ENCODE measurements at places on chromosomes 7 and 10.

GRCh38 chr10:78982726-78983125, 86.0 kb upstream of the ZMIZ1 start:
- DNase-seq = no peak

- peak; percentile 74 for DNase-seq
These were observed 8.7 kb downstream of the NCAPG2 start for GRCh38 chr7:158695726-158696452.

DNA sequence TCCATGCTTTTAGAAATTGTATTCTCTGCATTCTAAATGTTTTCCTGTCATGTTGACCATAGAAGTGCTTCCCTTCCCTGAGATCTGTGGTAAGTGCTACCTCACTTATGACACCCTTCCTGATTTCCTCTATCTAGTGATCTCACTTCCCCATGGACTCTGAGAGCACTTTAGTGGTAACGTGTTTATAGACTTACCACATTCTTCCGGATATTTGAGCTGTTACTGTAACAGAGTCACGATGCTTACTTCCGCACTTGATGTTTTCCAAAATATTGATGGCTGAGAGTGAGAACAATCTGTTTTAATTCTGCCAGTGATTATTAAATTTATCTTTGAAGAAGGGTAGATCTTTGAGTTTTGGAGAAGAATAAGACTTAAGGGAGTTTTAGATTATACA, 60.1 kb upstream of the NAMPT start:
- DNase-seq = peak; percentile 30

- no peak for DNase-seq
These were observed 122.5 kb downstream of the KIAA1217 start for GRCh38 chr10:24331457-24331856.

DNA sequence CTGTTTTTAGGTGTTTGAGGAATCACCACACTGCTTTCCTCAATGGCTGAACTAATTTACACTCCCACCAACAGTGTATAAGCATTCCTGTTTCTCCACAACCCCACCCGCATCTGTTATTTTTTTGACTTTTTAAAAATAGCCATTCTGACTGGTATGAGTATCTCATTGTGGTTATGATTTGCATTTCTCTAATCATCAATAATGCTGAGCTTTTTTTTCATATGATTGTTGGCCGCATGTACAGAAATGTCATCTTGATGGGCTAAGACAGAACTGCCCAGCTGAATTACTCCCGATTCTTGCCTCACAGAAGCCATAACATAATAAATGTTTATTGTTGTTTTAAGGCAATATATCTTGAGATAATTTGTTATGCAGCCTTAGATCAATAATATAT, 93.1 kb upstream of the DKK1 start:
- DNase-seq = no peak

DNA sequence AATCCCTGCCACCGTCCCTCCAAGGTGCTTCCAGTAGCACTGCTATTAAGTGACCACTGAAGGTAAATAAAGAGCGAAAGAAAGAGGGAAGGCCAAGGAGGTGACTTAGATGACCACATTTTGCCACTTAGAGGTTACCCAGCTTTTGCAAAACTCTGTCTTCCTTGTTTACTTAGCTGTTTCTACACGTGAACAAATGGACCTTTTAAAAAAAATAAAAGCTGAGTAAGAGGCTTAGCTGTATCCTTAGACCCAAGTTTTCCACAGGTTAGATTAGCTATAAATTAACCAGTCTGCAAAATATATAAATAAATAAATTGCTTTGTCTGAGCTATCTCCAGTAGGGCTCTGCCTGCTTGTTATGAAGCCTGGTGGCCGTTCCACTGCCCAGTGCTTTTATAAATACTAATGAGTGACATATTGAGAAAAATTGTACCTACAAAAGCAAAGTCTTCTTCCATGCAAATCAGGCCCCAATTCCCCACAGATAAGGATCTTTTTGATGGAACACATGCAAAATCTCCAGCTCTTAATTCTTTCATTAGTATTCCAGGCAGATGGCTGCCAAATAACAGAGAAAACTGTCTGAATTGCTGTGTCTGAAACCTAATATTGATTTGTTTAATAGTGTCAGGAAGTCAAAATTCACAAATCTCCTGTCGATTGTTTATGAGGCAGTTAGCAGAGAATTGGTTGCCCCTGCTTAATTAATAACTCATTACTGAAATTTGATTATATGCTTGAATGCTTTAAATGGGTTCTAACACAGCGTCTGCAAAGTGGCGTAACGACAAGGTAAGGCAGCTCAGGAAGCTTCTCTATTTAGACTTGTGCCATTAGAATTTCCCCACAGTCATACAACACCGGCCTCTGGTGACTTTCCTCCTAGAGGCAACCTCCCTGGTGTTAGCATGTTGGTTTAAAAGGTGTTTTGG, 176.7 kb downstream of the EMX2 start:
- DNase-seq = no peak

- DNase-seq = no peak
These were observed 23.3 kb downstream of the UBTD1 start for GRCh38 chr10:97522071-97522470.

GRCh38 chr7:22430457-22430856, 69.5 kb downstream of the STEAP1B start:
- DNase-seq = no peak

DNA sequence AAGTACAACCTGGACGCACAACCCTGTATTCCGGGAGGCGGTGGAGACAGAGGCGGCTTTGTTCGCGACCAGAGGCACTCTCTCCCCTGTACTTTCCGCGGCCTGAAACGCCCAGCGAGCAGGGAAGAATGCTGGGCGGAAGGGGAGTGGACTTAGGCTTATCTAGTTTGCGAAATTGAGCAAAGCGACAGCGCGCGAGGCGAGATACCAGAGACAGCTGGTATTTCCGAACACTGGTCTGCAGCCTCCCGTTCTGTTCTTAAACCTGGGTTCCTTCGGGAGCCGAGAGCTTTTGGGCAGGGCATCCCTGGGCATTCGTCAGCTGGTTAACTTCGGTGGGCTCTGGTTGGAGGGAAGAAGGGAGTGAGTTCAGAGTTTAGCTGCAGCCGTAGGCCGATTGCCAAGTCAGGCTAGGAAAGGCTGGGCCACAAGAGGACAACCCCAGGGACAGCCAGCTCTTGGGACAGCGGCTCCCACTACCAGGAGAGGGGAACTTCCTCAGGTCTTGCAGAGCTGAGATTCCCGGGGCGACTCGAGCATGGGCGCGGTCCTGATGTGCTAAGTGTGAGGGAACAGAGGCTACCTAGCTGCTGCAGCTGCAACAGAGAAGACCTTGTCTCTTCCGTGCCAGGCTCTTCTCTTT, 3.9 kb downstream of the HMX3 start:
- DNase-seq = no peak

DNA sequence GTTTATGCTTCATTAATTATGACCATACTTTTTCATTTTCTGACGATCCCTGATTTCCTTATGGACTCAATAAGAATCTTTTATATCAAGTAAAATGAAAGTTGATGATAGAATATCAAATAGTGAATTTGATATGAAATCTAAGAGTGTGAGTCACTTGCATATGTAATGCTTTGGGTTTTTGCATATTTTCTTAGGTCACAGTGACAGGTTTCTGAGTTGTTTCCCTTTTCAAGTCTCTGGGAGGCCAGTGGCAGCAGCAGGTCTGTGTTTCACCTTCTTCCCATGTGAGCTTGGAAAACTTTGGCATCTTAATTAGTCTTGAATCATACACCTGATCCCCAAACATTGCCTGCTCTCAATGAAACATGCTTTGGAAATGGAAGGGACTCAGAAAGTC, 34.7 kb upstream of the GJD4 start:
- DNase-seq = no peak

- no peak for DNase-seq
These were observed 2.7 kb upstream of the PRXL2A start for GRCh38 chr10:80405626-80406025.

GRCh38 chr10:132691711-132692153, 94.2 kb downstream of the NKX6-2 start:
- DNase-seq = no peak

DNA sequence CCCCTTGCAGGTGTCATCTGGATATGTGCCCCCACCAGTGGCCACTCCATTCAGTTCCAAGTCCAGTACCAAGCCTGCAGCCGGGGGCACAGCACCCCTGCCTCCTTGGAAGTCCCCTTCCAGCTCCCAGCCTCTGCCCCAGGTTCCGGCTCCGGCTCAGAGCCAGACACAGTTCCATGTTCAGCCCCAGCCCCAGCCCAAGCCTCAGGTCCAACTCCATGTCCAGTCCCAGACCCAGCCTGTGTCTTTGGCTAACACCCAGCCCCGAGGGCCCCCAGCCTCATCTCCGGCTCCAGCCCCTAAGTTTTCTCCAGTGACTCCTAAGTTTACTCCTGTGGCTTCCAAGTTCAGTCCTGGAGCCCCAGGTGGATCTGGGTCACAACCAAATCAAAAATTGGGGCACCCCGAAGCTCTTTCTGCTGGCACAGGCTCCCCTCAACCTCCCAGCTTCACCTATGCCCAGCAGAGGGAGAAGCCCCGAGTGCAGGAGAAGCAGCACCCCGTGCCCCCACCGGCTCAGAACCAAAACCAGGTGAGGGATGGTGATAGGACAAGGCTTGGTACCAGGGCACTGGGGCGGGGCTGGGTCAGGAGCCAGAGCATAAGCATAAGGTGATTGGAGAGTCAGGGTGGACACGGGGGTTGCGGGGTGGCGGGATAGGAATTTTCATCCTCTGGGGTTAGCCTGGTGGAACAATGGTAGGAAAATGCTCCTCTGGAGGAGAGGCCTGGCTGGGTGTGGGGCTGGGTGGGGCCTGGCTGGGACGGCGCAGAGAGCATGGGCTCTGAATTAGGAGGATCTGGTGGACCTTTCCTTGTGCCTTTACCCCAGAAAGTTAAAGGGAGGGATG, 1.9 kb downstream of the ZYX start:
- no peak for DNase-seq

- no peak for DNase-seq
These were observed 25.8 kb upstream of the PIP4K2A start for GRCh38 chr10:22740180-22740579.

- no peak for DNase-seq
These were observed 9.8 kb upstream of the DLX6 start for GRCh38 chr7:96995406-96996110.

- no peak for DNase-seq
These were observed 234.0 kb downstream of the BICC1 start for GRCh38 chr10:58746474-58747185.

GRCh38 chr7:69232445-69233376, 365.6 kb upstream of the AUTS2 start:
- no peak for DNase-seq

- no peak for DNase-seq
These were observed 32.0 kb upstream of the MYO3A start for GRCh38 chr10:25902002-25902401.

DNA sequence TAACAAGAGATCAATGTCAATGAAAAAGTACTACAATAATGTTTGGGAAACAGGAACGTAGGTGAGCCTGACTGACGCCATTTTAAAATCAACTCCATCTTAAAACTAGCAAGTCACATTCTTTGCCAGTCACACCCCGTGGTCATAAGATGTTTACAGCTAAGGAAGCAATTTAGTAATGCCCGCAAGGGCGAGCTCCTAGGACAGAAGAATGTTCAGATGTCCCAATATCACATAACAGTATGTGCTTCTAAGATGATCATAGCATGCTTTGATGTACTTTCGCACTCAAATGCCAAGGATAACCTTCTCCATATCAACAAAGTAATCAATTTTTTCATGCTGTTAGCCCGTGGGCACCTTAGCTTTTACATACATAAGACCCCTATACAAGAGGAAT, 113.8 kb upstream of the EGFR start:
- DNase-seq = no peak

GRCh38 chr10:34473174-34474008, 341.7 kb downstream of the PARD3 start:
- no peak for DNase-seq

GRCh38 chr10:70302292-70302691, 18.5 kb upstream of the NPFFR1 start:
- peak; percentile 11 for DNase-seq

DNA sequence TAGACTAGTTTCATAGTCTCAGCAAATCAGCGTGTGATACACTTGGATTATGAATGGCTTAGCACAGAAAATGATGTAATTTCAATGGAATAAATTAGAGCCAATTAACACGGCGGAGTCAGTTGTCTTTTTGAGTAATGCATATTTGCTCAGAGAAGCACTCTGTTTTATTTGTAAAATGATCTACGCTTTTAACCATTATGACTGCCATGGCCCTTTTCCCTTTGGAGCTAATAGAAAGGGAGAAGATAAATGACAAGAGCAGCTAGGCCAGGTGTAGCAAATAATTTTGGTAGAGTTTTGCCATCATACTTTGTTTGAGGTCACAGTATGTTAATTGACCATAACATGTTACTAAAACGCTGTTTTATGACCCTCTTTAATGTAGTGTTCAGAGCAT, 86.8 kb downstream of the GPR158 start:
- no peak for DNase-seq
